ENCODE measurements at places on chromosomes 13 and 19. TPM values are rescaled to one million over a fixed set of nuclear protein-coding genes. Genes with fewer than 3 reads are reported as not detected.

Gene CGB3
- total RNA-seq = not detected

Gene ZNF66
- 8.0 TPM for total RNA-seq

GRCh38 chr19:34960103-34960805 lies 3.8 kb downstream of the ZNF792 start:
- no peak for DNase-seq

Gene PDCD2L
- 5.7 TPM for total RNA-seq

Gene SOHLH2
- total RNA-seq = 0.52 TPM

GRCh38 chr19:55258476-55258827 lies 365 bp downstream of the PPP6R1 start:
- no peak for DNase-seq

DNA sequence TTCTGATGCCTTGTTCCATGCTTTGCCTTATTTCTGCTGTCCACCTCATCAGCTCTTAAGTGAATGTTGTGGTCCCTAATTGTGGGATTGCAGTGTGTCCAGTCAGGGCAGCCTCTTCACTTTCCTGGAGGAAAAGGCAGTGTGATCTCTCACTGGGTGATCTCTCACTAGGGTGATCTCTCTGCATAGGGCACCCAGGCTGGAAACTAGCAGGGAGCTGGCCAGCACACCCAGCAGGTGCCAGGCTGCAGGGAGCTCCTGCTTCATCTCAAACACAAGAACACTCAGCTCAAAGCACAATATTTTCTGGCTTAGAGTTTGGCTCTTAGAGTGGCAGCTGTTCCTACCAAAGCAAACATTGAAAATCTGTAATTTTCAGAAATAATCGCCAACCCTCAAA lies 36.5 kb upstream of the TSHZ3 start:
- DNase-seq = no peak
